K562 (cell line): ENCODE measurements at places on chromosomes 3 and 15. TPM values are rescaled to one million over a fixed set of nuclear protein-coding genes. Genes with fewer than 3 reads are reported as not detected.

DNA sequence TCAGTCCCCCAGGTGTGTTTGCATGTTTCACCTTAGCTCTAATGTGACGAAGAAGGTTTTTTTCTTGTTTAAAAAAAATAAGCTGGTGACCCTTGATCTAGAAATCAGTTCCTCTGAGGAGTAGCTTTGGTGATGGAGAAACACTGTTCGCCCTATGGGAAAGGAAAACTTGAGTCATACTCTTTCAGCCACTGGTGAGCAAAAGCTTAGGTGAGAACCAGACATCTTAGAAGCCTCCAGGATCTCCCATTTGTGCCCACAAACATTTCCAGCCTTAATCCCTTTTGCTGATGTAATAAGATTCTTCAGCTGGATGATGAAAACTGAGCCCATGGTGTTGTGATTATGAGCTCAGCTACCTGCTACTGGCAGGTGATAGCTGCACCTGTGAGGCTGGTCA lies 37.8 kb downstream of the SLC27A2 start:
- no peaks in the 10 kb centered on the region for H3K4me1 ChIP-seq
- peaks cover 13% of the 10 kb centered on the region for H3K36me3 ChIP-seq
- no peak overlapping the region for H3K4me3 ChIP-seq
- no peak overlapping the region for H3K27ac ChIP-seq
- DNase-seq, result no peak
- no peaks in the 10 kb centered on the region for H3K27me3 ChIP-seq

GRCh38 chr3:99087277-99087676 lies 185.8 kb upstream of the DCBLD2 start:
- H3K27me3 ChIP-seq, result no peaks in the 10 kb centered on the region
- no peaks in the 10 kb centered on the region for H3K4me1 ChIP-seq
- H3K36me3 ChIP-seq, result no peaks in the 10 kb centered on the region
- no peak for DNase-seq

GRCh38 chr15:67946701-67947100 lies 106.9 kb upstream of the RNU6-1 start:
- H3K27ac ChIP-seq, result no peak overlapping the region
- H3K36me3 ChIP-seq, result no peaks in the 10 kb centered on the region
- no peaks in the 10 kb centered on the region; the same call in 2 of the 3 replicates for H3K27me3 ChIP-seq
- no peak for DNase-seq
- H3K4me3 ChIP-seq, result no peak overlapping the region

PRSS50 gene
- total RNA-seq, result not detected in 2 replicates

ANKUB1 gene
- not detected in 2 replicates for total RNA-seq

COPS2 gene
- 106 and 107 TPM in 2 replicates for total RNA-seq
